Activated T-helper 17 cell treated with anti-CD3 and anti-CD28 coated beads, Interleukin-2, amount 50 U/mL, for 72 hours (primary cell): ENCODE measurements at places on chromosomes 3 and 15.

DNA sequence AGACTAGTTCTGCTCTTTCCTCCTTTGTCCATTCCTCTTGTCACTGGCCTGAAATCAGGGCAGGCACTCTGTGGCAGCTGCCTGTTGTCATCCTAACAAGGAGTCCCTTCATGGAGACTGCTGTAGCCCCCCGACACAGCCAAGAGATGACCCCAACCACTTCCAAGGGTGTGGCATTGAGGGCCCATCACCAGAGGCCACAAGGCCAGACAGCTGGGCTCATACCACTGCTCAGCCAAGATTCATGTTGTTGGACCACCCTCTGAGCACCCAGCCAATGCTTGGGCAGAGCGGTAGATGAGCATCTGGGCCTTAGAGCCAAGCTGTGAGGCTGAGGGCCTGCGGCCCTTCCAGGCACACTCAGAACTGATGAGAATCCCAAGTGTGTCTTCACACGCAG is 85.4 kb downstream of the EPHB1 start:
- no peak for ATAC-seq

GRCh38 chr3:128648940-128649663 is 1.5 kb downstream of the RPN1 start:
- ATAC-seq = no peak

DNA sequence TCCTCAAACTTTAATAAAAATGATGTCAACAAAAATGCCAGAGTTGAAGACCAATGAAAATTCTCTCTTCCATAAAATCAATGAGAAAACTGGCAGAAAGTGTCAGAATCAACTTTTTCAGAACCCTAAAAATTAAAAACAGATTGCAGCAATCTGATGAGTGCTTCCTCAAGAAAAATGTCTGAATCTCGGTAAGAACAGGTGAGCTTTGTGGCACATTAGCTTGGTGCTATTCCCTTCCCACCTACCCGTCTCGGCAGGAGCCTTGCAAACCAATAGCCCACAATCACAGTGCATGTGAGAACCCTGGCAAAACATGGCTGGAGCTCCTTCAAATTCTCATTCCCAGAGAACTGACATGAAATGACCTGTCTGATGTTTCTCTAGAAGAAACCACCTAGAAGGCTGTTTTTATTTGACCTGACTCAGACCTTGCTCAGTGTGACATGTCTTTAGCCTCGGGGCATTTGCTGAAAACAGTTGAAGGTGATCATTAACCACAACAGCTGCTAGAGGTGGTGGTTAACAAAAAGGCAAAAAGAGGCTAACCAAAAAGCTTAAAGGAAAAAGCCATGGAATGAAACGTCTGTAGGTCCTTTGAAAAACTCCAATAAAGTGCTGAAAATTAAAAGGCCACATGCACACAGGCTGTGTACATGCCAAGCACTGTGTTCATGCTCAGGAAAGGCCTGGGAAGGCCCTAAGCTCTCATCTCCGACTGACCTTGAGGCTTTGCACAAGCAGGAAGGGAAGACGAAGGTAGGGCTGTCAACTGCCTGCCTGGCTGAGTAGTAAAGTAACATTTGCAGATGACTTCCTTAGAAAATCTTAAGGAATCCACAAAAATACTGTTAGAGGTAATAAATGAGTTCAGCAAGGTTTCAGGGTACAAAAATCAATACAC is 253.0 kb upstream of the NSMCE3 start:
- ATAC-seq = no peak

DNA sequence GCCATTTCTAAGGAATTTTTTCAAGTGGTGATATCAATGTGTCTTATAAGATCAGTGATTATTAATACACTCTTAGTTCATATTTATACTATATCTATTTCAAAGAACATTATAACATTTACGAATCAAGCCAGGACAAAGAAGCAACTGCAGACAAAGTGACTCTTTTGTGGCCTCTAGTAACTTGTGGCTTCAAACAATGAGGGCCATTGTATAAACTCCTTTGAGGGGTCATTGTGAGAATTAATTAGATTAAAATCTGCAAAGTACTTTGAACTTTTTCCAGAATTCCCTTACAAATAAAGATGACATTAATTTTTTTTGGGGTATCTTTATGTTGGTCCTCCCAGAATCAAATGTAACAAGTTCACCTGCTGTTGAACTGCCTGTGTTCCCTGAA is 12.3 kb upstream of the SLC30A4 start:
- ATAC-seq = no peak

DNA sequence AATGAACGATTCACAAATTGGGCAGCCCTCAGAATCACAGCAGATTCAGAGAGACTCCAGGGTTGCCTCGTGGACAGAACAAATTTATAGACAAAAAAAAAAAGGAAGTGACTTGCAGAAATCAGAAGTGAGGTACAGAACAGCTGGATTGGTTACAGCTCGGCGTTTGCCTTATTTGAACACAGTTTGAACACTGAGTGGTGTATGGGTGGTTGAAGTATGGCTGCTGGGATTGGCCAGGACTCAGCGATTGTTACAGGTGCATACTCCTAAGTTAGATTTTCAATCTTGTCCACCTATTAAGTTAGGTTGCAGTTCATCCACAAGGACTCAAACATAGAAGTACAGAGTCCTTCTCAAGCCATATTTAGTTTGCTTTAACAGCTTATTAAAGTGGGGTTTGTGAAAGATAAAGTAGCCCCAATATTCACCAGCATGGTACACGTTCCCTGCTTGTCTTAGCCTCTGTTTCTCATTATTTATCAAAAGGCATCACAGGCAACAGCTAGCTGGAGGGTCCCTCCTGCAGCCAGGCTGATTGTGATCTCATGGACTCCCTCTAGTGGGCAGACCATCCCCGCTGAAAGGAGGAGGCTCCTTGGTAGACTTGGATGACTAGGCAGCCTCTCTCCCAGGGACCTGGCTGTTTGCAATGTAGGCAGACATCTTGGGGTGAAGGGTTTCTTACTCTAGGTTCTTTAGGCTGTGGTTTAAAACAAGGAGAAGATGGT is 17.6 kb upstream of the ALDH1L1 start:
- peak; percentile 70 for ATAC-seq

DNA sequence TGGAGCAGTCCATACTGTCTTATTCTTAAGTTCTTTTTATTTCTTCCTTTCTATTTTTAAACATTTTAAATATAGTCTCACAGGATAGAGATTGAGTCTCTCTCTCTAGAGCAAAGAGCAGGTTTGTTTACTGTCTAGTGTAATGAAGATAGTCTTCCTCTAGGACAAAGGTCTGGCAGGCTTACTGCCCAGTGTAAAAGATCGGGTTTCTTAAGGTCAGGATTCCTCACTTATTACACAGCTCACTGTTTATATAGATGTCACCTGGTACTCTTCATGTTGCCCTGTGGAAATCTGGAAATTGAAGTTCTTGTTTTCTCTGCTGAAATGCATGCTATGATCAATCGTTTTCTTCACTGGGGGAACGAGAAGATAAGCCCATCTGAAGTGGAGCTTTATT is 76.0 kb downstream of the ZBBX start:
- no peak for ATAC-seq

DNA sequence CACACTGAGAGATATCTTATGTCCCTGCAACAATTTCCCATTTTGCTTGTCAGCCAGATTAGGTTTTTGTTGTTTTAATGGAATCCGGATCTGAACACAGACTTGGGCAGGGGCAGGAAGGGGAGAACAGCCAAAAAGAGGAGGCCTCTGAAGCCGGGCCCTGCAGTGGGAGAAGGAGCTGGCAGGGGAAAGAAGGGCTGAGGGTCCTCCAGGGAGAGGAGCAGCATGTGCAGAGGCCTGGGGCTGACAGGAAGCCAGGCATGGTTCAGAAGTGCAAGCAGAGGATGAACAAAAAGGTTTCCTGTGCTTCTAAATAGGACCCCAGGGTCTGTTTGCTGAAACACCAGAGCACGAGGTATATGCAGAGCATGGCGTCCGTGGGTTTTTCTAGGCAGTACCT is 49.1 kb upstream of the POMGNT2 start:
- ATAC-seq = no peak

DNA sequence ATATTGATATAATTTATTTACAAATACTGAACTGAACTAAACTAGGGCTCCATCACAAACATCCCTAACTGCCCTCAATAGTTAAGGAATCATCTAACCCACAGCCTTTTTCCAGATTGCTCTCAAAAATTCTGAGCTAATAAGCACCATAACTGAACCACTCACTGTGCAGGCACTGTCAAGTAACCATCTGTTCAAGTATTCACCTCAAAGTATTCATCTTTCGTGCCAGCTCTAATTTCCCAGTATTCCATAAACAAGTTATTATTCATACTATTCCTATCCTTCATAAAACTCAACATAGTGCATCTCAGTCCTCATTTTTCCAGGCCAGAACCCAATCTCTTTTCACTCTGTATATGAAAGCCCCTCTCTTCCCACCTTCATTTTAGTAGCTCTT is 41.1 kb downstream of the THBS1 start:
- ATAC-seq = no peak

DNA sequence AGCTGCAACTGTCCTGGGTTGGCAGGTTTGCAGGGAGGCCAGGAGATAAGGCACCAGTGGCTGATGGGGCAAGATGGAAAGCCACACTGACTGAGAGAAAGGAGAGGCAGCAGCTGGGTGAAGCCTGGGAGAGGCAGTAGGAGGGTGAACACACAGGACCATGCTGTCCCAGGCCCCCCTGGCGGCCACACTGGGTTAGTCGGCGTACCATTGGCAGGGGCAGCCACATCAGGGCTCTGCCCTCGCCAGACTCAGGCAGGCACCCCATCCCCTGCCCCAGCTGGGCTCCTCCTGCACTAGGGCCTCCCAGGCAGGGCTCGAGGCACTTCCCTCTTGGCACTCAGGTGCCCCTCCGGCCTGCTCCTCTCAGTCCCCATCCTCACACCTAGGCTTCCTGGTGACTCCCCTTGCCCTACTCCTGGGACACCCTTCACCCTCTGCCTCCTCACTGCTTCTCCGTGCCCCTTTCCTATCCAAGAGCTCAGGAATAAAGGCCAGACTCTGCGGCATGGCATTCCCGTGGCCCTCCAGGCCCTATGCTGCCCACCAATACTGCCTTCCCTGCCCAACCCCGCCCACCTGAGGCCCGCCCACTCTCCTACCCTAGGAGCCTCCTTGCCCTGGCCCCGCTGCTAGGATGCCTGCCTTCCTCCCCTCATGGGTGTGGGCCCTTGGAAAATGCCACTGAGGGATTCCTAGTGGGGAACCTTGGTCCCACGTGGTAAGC is 28.7 kb upstream of the DUSP7 start:
- no peak for ATAC-seq

GRCh38 chr3:30186741-30187219 is 419.6 kb upstream of the TGFBR2 start:
- no peak for ATAC-seq

DNA sequence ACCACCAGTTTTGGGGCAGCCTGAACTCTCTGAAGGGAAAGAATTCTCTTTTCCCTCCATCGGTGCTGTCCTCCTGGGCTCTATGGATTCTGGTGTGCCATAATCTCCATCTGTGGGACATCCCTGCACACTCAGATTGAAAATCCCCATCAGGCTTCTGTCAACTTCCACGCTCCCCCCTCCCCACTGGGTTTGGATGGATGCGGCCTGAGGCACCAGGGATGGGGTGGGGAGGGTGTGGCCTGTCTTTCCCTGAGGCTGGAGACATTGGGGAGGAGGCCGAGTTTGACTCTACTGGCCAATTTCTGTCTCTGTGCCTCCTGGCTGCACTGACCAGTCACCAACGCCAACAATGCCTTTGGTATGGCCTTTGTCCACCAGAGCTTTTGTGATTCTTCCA is 16.3 kb upstream of the FBLN2 start:
- no peak for ATAC-seq

DNA sequence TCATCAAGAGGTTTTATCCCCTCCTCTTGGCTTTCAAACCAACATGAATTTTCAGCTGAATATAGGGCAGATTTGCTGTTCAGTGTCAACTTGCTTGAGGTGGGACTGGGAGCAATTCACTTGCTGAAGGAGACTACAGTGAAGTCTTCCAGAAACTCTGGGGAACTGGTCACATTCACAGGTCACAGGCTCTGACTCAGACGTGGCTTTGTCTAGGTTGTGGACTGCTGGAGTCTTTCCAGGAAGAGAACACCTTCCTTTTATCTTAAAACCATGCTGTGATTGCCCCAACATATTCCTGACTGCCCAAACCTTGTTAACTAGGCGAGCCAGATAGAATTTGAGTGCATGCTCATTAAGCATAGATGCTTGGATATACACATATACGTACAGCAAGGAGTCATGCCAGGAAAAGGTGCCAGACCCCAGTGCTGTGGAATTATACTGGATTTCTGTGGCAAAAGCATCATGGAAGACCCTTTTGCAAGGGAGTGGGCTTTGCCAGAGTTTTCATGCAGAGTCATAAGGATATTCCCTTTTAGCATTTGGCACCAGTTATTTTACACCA is 399.1 kb upstream of the TBL1XR1 start:
- ATAC-seq = no peak

DNA sequence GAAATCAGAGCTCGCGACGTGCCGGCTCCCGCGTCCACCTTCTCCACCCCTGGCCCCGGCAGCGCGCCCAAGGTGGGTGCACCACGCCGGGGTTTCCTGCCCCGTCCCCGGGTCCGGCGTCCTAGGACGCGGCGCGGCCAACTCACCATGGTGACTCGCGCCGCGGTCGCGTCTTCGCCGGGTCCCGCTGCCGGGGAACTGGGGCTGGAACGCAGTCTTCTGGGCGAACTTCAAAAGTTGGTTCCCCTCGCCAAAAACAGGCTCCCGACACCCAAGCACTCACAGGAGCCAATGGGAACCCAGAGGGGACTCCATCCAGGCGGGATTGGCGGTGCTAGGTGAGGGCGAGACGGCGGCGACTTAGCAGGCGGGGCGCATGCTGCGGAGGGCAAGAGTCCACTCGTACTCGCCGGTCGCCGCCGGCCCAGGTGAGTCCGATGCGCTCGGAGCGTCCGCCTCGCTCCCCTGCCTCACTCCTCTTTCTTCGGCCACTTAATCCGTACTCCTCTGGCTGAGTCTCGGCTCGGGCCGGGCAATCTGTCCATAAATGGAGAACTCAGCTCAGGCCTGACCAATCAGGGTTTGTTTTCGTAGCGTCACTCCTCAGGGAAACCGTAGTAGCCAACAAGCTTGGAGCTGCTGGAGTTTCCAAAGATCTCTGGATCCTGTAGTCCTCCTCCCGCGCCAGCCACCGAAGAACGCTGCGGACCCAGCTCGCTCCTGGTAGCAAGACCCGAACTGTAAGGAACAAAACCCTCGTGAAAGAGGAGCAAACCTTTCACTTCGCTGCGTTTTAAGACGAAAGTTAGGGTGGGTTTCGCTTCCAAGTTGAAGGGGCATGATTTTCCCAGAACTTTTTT is at the start of gene MYO1E:
TSS of gene MYO1E (minus strand) at position 520 of the 860 bp plus-strand sequence. CDS start at position 149, 371 bp downstream.
- peak; percentile 81 for ATAC-seq

GRCh38 chr3:48569808-48570450 is 6.3 kb upstream of the UCN2 start:
- no peak for ATAC-seq
